Gastrocnemius medialis (tissue), 4 donors: ENCODE measurements at places on chromosomes 6 and 20.

DNA sequence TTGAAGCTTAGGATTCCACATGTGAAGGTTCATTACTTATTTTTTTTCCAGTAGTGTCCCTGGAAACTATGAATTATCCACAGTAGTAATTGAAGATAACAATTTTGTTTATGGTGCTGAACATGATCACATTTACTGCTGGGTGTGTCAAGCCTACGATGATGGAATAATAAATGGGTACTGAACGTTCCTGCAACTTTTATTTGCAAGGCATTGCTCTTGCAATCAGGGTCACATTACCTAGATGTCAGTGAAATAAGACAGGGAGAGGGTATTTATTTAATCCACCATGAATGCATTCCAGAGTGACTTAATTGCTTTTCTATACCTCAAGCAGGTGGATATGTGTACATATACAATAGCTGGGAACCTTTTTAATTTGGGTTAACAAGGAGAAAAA, 27.0 kb upstream of the MLIP start:
- peak; percentile 45 for DNase-seq

DNA sequence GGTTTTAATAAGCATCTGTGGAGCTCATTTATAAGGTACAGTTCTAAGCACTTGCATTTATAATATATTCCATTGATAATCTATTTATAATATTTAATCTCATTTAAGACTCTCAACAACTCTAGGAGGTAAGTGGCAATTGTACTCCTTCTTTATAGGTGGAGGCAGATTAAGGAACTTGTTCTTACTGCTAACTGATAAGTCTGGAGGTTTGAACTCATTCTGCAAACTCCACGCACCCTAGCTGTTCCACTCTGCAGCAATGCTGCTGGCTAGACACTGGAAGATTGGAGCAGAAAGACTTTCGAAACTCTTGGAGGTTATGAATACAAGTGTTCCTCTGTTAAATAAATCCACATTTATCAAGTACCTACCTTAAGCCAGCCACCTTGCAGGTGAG, 793 bp upstream of the HDAC2 start:
- DNase-seq: no peak

DNA sequence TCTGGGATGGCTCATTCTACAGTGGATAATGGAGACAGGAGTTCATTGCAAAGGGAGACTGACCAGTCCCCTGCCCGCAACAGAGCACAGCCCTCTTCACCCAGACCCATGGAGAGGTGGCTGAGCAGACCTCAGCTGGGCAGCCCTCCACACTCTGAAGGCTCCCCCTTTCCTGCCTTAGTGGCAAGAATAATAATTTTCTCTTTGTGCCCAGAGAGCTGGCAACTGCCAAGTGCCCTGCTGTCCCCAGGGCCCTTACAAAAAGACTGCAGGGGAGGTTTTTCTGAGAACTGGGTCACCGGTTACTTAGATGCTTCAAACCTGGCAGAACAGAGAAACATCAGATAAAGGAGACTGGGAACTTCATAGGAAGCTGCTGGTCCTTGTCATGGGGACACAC, 35.4 kb upstream of the ZNFX1 start:
- DNase-seq: no peak

DNA sequence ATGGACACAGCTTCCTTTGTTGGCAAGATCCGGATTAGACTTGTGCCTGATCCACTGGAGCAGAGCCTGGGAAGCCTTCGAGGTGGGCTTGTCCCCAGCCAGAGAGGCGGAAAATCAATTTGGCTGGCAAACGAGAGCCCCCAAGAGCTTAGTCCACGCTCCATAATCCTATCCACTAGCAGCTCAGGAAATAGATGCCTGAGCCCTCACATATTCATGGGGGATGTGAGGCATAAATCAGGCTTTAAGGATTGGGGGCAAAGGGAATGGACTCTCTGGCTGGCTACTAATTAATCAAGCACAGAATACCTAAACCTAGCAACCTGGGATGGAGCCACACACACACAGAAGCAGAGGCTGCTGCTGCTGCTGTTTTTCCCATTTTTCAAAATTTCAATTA, 137.9 kb downstream of the PKHD1 start:
- no peak for DNase-seq

DNA sequence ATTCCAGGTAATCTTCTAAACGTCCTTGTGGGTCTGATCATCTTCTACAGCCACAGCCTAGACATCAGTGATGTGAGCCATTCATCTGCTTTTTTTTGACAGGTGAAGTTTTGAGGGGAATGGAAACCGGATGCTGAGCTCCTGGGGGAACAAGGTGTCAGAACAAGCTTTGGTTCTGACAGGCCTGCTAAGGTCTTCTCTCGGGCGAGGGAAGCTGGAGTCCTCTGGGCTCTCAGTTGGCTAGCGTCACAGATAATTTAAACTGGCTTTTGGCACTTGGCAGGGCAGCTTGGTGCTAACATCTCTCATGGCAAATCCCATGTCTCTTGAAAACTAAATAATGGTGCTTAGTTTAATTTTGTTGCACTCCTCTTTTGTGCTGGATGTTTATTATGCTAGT, 8.4 kb upstream of the AIG1 start:
- DNase-seq: no peak

- DNase-seq: no peak
Observed at GRCh38 chr6:109434456-109434855, 6.0 kb downstream of the PPIL6 start.

GRCh38 chr6:39941138-39941537, 6.9 kb upstream of the MOCS1 start:
- no peak for DNase-seq

GRCh38 chr20:57777911-57778310, 68.1 kb upstream of the PMEPA1 start:
- DNase-seq: no peak

DNA sequence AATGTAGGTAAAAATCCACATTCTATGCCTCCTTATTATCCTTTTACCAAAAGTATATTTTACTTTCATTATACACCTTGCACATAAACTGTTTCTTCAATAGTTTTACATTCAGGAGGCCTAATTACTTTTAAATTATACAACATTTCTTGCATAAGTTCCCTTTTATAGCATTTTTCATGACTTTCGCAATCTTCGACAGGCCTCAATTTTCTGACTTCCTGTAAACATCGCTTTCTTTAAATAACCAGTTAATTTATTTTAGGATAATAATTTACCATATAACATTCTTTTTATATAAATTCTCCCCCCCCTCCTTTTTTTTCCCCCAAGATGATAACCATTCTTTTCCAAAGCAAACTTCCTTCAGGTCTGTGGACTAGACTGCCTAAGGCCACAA, 9.2 kb downstream of the SLC35A1 start:
- DNase-seq: no peak

- peak; percentile 81 for DNase-seq
Observed at GRCh38 chr20:45833883-45834796, 541 bp downstream of the SNX21 start.

DNA sequence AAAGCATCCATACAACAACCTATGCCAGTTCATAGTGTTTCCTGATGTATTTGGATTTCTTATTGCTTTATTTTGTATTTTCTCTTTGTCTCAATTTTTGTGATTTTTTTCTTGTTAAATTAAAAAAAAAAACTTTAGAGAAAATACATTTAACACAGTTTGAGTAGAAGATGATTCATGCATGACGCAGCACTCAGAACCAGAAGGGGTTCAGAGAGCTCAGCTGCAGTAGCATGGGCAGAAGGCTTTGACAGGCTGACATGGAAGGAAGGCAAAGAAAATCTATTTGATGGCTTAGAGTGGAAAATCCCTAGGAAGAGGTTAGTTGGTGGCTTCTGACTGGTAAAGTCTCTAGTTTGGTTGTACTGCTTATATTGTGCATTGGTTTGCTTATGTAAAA, 207.2 kb upstream of the STXBP5 start:
- DNase-seq: no peak

DNA sequence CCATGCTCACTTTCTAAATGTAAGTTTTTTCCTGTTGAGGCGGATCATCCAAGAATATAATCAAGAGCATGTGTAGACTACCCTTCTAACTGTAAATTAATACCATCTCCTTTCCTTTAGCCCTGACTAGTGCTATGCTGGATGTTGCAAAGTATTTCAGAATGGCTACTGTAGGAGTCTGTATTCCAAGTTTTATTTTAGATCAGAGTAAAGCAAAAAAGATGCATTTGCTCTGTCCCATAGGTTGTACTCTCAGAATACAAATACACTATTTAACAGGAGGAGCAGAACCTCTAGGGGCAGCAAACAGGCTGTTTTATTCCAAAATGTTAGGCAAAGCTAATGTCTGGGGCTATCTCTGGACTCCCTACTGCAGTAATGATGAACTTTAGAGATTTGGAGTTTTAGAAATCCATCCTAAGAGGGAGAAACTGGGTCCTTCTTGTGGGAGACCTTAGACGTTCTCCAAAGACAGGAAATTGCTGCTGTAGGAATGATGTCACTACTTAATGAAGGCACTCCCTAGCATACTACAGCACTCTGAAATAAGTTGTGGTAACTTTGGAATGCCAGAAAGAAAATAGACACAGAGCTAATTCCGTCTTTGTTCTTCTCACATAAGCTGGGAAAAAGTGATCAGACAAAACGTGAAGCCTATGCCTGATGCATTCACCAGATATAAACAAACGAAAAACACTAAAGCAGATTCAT, 392.4 kb upstream of the HS3ST5 start:
- no peak for DNase-seq

DNA sequence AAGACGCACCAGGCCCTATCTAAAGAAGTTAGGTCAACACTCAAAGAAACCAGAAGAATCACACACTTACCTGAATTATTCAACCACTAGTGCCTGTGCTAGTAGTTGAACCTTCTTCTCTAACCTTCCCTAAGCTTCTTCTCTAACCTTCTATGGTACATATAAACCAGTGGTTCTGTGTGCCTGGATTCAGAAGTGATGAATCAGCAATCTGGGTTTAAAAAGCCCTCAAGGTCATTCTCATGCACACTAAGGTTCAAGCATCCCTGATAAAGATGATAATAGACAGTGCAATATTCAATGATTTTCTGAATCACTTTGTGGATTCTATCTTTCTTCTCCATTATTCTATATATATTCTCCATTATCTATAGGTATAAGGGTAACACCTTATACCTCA, 271.4 kb upstream of the TBX18 start:
- no peak for DNase-seq

- DNase-seq: no peak
Observed at GRCh38 chr6:18533793-18534192, 146.6 kb downstream of the RNF144B start.

DNA sequence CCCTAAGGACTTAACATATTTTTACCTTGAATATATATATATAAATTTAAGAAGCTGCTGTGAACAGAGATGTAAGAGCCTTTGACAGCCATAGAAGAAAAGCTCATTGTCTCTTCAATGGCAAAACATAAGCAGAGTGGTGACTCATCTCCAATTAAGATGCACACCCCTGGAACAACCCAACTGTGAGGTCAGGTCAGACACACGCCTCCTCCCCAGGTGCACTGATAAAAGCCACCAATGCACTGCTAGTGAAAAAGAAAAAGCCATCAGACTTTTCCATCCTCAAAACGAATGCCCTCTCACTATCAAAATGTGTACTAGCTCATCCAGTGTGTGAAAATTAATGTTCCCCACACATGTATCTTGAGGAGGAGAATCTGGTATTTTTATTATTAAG, 100.1 kb downstream of the SMLR1 start:
- no peak for DNase-seq

DNA sequence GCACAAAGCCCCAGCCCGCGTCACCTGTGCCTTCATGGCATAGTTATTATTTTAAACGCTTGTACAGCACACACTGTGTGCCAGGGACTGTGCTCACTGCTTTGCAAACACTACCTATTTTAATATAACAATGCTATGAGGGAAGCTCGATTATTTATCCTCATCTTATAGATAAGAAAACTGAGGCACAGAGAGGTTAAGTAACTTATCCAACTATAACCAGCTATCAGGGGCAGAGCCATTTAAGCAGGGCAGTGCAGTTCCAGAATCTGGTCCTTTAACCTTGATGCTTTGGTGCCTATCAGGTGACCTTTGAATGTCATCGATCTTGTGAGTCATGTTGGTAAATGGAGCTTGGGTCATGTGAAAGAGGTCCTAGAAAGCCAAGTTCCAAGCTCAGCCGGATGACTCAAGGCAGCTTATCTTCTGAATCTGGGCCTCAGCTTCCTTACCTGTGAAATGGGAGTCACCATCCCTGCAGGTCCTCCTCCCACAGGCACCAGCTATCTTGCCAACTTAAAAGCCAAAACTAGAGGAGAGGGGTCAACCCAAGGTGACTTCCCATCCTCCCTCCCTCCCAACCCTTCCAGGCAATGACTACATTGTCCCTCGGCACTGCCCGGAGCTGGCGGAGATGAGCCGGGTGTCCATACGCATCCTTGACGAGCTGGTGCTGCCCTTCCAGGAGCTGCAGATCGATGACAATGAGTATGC, 56.4 kb upstream of the TTPAL start:
- DNase-seq: no peak

GRCh38 chr6:34657307-34657978, 39.1 kb downstream of the ILRUN start:
- peak; percentile 45 for DNase-seq

GRCh38 chr20:57428324-57429158, 37.3 kb downstream of the RBM38 start:
- no peak for DNase-seq

- peak; percentile 83 for DNase-seq
Observed at GRCh38 chr20:4064144-4064909, 49.0 kb upstream of the RNF24 start.

GRCh38 chr20:16222859-16223411, 350.3 kb downstream of the KIF16B start:
- DNase-seq: no peak

DNA sequence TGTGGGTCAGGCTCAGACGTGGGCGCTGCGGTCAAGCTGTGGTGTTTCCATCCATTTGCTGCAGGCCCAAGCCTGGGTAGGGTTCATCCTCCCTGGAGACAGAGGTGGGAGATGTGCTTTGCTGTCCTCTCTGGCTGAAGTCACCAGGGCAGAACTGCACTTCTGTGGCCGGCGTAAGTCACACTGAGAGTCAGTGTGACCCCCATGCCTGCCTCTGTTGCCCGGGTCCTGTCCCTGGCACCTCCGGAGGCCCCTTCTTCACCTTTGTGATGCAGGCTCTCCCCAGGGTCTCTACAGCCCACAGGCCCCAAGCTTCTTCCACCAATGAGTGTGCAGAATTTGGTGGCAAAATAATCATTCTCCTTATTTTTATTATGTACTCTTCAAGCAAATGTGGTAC, 53.8 kb upstream of the DACT2 start:
- no peak for DNase-seq

- DNase-seq: no peak
Observed at GRCh38 chr6:84065693-84066290, 32.2 kb downstream of the MRAP2 start.

DNA sequence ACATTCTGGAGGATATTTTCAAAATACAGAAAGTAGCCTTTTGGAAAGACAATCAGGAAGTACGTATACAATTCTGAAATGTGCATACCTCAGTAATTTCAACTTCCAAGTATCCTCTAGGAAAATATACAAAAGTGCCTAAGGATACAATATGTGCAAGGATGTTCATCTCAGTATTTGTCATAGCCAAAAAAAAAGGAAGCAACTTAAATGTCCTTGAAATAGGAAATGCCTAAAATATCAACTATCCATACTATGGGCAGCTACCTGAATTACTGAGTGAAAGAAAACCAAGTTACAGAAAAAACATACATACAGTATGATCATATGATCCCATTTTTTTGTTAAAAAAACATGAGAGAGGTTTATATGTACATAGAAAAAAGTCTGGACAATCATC, 1.5 kb downstream of the PPIL1 start:
- no peak for DNase-seq

GRCh38 chr20:61565791-61566190, 313.7 kb downstream of the CDH4 start:
- DNase-seq: no peak
